Vagina (tissue), 2 donors: ENCODE measurements at places on chromosomes 4 and X. TPM values are rescaled to one million over a fixed set of nuclear protein-coding genes. Genes with fewer than 3 reads are reported as not detected.

OTUD4 gene
- 34.4 TPM for total RNA-seq

DNA sequence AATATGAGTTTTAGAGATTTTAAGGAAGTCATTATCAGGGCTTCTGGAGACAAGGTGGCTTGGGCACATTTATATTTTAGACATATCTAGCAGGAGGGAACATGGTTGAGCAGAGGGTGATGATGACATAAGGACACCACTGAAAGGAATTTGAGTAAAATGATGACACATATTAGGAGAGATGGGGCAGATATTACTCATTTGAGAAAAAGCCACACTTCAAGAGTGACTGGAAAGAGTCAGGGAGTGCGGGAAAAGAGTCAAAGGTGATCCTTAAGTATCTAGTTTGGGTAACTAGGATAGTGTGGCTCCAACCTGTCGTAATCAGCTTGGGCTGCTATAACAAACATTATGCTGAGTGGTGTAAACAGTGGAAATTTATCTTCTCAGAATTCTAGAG, 377.7 kb downstream of the PACRGL start:
- no peaks in the 10 kb centered on the region for H3K36me3 ChIP-seq
- no peak overlapping the region for H3K4me3 ChIP-seq
- no peaks in the 10 kb centered on the region for H3K27me3 ChIP-seq
- no peak for DNase-seq
- H3K4me1 ChIP-seq, result no peaks in the 10 kb centered on the region

- H3K27me3 ChIP-seq, result no peaks in the 10 kb centered on the region
- H3K36me3 ChIP-seq, result no peaks in the 10 kb centered on the region
- no peaks in the 10 kb centered on the region for H3K4me1 ChIP-seq
- no peak overlapping the region for H3K4me3 ChIP-seq
Measured at GRCh38 chrX:50874876-50875275, 35.7 kb upstream of the BMP15 start.

GRCh38 chr4:60432911-60433310, 767.2 kb upstream of the ADGRL3 start:
- H3K4me1 ChIP-seq, result no peaks in the 10 kb centered on the region
- H3K4me3 ChIP-seq, result no peak overlapping the region
- no peak for DNase-seq
- H3K27ac ChIP-seq, result no peak overlapping the region
- H3K27me3 ChIP-seq, result no peaks in the 10 kb centered on the region

- DNase-seq, result no peak
- H3K36me3 ChIP-seq, result no peaks in the 10 kb centered on the region
- no peak overlapping the region for H3K27ac ChIP-seq
- H3K4me1 ChIP-seq, result no peaks in the 10 kb centered on the region
Measured at GRCh38 chrX:148661035-148661434, 160.6 kb downstream of the AFF2 start.

GRCh38 chr4:82275431-82276331, 98.1 kb downstream of the HNRNPD start:
- H3K4me3 ChIP-seq, result no peak overlapping the region
- DNase-seq, result no peak
- H3K4me1 ChIP-seq, result no peaks in the 10 kb centered on the region

DNA sequence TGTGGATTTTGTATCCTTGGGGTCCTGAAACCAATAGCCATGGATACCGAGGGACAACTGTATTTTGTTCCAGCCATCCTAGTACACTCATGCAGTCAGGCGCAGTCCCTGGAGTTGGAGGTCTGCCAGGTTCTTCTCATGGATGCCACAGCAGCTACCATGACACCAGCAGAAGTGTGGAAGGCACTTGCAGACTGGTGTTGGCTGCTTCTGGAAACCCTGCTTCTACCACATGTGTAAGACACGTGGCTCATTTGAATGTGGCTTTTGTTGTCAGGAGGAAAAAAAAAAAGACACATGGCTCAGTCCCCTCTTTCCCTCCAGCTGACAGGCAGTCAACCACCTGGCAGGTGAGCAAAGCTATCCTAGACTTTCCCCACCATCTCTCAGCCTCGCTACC, 19.4 kb downstream of the DRD5 start:
- H3K27ac ChIP-seq, result no peak overlapping the region
- no peaks in the 10 kb centered on the region for H3K27me3 ChIP-seq
- no peaks in the 10 kb centered on the region for H3K4me1 ChIP-seq

DNA sequence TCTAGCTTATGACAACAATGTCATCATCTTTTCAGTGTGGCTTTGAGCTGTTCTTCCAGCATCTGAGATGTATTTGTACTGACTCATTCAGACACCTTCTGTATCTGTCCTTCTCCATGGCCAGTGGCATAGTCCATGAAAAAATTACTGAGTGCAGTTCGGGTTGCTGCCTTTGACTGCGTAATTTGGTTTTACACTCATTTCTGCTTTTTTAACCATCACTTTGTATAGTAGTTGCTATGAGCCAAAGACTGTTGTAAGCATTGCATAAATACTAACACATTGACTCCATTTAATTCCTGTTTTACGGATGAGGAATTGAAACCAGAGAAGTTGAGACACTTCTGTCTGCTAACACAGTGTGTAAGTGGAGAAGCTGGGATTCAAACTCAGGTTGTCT, 190.7 kb upstream of the MID1 start:
- no peaks in the 10 kb centered on the region for H3K27me3 ChIP-seq
- H3K27ac ChIP-seq, result no peak overlapping the region
- no peak overlapping the region for H3K4me3 ChIP-seq
- no peaks in the 10 kb centered on the region for H3K36me3 ChIP-seq

DNA sequence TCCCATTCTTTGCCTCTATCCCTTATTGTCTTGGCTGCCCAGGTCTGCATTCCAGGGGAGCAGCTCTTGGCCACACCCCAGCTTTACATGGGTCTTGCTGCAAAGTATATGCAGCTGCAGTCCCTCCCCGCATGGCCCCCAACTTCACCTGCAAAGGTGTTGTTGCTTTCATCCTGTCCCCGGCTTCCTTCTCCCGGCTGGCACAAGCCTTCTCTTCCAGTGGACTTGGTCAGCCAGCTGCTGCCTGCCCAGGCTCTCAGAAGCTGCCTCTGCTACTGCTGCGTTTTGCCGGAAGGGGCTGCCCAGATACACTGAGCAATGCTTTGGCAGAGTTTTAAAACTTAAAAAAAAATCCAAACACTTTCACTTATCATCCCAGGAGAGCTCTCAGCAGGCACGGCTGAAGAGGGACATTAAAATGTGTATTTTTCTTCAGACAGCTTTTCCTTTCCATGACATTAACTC, 121.2 kb upstream of the PDLIM3 start:
- H3K4me3 ChIP-seq, result peak overlapping the region; percentile 17
- no peak for DNase-seq
- H3K27ac ChIP-seq, result peak overlapping the region; percentile 49
- no peaks in the 10 kb centered on the region for H3K36me3 ChIP-seq

SPON2 gene
- 72.2 TPM for total RNA-seq

OCRL gene
- total RNA-seq, result 14.5 TPM

DNA sequence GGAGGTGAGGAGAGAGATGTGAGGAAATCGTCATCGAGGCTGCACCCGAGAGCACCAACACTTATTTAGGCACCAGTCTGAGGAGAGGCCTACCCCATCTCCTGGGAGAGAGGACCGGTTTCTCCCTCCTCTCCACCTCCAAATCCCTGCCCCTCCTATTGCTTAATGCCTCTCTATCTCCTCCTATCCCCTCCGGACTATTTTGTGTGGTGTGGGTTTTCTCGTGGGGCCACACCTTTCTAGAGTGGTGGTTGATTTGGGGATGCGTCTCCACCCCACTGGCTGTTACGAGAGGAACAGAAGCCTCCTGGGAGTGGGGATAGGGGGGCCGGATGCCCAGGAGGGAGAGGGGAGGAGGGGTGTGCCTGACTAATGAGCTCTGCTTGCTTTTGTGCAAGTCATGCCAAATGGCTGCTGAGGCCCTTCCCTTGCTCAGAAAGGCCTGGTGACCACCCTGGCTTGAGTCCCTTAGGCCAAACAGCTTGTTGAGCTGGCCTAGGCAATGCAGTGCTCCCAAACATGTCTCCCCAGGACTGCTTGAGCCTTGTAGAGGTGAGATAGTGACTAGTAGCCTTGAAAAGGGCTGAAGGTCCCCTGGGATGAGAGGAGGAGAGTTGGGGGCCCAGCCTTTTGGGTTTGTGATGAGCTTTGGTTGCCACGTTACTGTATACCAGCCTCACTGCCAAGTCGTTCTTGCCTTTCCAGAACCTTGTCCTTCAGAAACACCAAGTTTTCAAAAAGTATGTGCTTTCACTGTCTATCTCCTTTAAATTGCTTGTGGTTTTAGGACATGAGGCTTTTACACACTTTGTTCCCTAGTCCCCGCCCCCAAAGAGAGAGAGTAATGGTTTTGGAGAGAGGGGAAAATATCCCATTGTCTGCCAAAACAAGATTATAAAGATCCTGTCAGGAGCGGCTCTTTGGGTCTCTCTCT, 1.2 kb downstream of the MSN start:
- no peak for DNase-seq
- peak overlapping the region; percentile 98 for H3K27ac ChIP-seq
- H3K27me3 ChIP-seq, result no peaks in the 10 kb centered on the region
- no peaks in the 10 kb centered on the region for H3K36me3 ChIP-seq

GAGE13 gene
- not detected for total RNA-seq

NDST3 gene
- 0.74 TPM for total RNA-seq

DNA sequence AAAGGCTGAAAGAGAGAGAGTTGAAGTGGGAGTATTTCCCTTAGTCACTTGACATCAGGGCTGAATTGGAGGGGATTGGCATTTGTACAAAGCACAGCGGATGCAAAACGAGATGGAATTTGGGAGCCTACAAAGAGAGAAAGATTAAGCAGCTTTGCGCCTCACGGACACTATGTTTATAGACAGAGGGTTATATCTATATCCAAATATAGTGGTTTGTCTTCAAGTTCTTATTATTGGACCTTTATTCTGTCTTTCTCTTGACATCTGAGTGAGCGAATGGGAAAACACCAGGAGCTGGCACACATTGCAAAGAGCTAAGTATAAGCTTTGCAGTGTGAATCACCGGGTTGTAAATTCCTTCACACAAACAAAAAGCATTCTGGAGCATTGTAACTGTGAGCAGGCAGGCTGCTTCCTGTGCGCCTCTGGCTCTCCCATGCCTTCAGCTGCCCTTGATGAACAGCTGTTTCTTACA, 500.2 kb downstream of the STIM2 start:
- no peak overlapping the region for H3K4me3 ChIP-seq
- no peaks in the 10 kb centered on the region for H3K36me3 ChIP-seq
- H3K27me3 ChIP-seq, result no peaks in the 10 kb centered on the region
- peaks cover 5% of the 10 kb centered on the region for H3K4me1 ChIP-seq
- no peak for DNase-seq
- H3K27ac ChIP-seq, result no peak overlapping the region

DNA sequence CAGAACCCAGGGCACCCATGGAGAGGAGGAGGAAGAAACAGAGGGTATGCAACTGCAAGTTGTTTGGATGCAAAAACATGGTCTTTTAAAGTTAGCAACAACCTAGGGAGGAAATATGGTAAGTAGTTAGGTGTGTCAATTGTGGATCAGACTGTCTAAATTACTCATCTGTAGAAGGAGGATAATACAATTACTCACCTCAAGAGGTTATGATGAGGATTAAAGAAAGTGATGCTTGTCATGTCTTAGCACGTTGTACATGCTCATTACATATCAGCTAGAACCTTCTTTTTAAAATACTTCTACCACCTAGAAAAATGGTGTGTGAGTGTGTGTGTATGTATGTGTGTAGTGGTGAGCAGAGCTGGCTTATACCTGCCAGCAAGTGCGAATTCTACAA, 2.3 kb upstream of the C1QTNF7 start:
- no peaks in the 10 kb centered on the region for H3K27me3 ChIP-seq
- no peak for DNase-seq
- no peak overlapping the region for H3K27ac ChIP-seq
- no peak overlapping the region for H3K4me3 ChIP-seq

- DNase-seq, result no peak
- H3K36me3 ChIP-seq, result no peaks in the 10 kb centered on the region
- peaks cover 41% of the 10 kb centered on the region for H3K4me1 ChIP-seq
- no peaks in the 10 kb centered on the region for H3K27me3 ChIP-seq
- peak overlapping the region; percentile 74 for H3K27ac ChIP-seq
Measured at GRCh38 chr4:153488006-153488891, 22.1 kb downstream of the TMEM131L start.

DNA sequence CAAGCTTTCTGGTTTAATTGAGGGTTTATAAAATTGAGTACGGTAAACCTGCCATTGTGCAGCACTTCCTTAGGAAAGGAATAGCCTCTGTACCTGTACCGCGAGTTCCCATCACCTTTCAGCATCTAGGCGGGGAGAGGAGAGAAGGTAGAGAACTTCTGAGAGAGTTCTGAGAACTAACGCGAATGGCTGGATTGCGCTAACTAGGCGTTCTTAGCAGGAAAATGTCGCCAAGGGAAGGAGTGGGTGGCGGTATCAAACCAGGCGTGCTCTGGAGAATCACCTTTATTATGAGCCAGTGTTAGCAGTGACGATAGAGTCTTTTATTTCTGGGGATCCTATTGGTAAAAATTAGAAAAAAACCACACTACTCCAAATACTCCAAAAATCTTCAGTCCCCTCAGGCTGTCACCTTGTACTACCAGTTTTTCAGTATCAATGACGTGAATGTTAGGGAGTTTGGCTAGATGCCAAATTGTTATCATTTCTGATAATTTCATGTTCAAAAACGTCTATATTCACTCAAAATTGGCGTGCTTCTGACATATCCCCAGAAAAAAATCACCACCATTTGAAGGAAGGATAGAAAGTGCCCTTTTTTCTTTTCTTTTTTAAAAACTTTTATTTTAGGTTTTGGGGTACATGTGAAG, 1.4 kb downstream of the UGT8 start:
- no peak for DNase-seq
- H3K4me3 ChIP-seq, result peak overlapping the region; percentile 47
- peaks cover 18% of the 10 kb centered on the region for H3K4me1 ChIP-seq
- H3K36me3 ChIP-seq, result no peaks in the 10 kb centered on the region
- H3K27me3 ChIP-seq, result no peaks in the 10 kb centered on the region
- no peak overlapping the region for H3K27ac ChIP-seq

- no peaks in the 10 kb centered on the region for H3K27me3 ChIP-seq
- no peak overlapping the region for H3K27ac ChIP-seq
- H3K4me1 ChIP-seq, result peaks cover 15% of the 10 kb centered on the region
- DNase-seq, result no peak
Measured at GRCh38 chr4:182914357-182914756, 2.8 kb downstream of the DCTD start.

NPY1R gene
- 16.7 TPM for total RNA-seq

GRCh38 chrX:37370499-37371141, 21.5 kb downstream of the PRRG1 start:
- H3K4me3 ChIP-seq, result no peak overlapping the region
- no peak overlapping the region for H3K27ac ChIP-seq
- H3K4me1 ChIP-seq, result no peaks in the 10 kb centered on the region

USP11 gene
- total RNA-seq, result 72.4 TPM

DNA sequence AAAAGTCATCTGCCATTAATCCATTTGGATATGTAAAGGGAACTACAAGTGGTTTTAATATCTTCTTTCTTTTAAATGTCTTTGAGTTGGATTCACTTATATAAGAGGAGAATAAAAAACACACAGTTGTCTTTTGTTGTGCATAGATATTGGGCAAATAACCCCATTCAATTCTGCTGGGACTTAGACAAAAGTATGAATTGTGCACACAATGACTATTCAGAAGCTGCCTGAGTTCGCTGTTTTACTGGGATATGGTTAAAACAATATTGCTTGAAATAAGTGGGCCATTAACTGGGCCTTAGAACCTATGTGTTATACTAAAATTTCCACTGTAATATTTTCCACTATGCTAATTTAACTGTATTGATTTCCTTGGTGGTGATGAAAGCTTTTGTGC, 71.7 kb downstream of the PCYT1B start:
- H3K36me3 ChIP-seq, result no peaks in the 10 kb centered on the region
- H3K27me3 ChIP-seq, result no peaks in the 10 kb centered on the region
- no peaks in the 10 kb centered on the region for H3K4me1 ChIP-seq
- H3K27ac ChIP-seq, result no peak overlapping the region
- no peak for DNase-seq

ITIH6 gene
- total RNA-seq, result not detected

USP51 gene
- 1.7 TPM for total RNA-seq
